IgD-negative memory B cell (primary cell): ENCODE measurements at places on chromosomes 1 and 21. TPM values are rescaled to one million over a fixed set of nuclear protein-coding genes. Genes with fewer than 3 reads are reported as not detected.

Gene ADORA1
- polyA plus RNA-seq, result not detected

Gene IL22RA1
- polyA plus RNA-seq, result not detected

Gene GPR37L1
- 0.11 TPM for polyA plus RNA-seq

Gene PACC1
- polyA plus RNA-seq, result 14.7 TPM

Gene AKNAD1
- polyA plus RNA-seq, result not detected

Gene GBP5
- polyA plus RNA-seq, result 8.9 TPM

Gene C4BPA
- polyA plus RNA-seq, result not detected

Gene ESPN
- polyA plus RNA-seq, result not detected

Gene S100A8
- 28.0 TPM for polyA plus RNA-seq

Gene OVAAL
- not detected for polyA plus RNA-seq

Gene GPR153
- polyA plus RNA-seq, result 0.06 TPM

Gene CD5L
- not detected for polyA plus RNA-seq

Gene CLCNKB
- polyA plus RNA-seq, result not detected

Gene PYGO2
- polyA plus RNA-seq, result 42.5 TPM

Gene OR11L1
- polyA plus RNA-seq, result not detected

Gene TLR5
- 1.1 TPM for polyA plus RNA-seq

Gene AADACL3
- not detected for polyA plus RNA-seq
